Activated CD4-positive, alpha-beta T cell treated with anti-CD3 and anti-CD28 coated beads, Interleukin-2, amount 50 U/mL, for 1 hour (primary cell): ENCODE measurements at places on chromosomes 1 and 21.

DNA sequence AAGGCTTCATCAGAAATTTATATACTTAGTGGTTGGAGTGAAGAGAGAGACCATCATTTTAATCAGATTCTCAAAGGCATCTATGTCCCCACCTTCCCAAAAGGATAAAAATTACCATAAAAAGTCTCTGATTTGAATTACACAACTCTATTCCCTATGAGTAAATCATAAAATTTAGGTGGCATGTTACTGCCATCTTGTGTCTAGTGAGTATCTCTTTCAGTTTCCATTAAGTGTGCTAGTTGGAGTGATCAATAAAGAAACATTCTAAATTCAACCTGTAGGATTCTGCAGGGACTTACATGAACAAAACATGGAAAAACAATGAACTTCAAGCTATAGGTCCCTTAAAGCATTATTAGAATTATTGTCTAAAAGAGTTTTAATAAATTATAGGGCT, 655.4 kb downstream of the LTN1 start:
- DNase-seq: no peak

- no peak for DNase-seq
Measured at GRCh38 chr1:177088966-177089365, 75.5 kb downstream of the ASTN1 start.

DNA sequence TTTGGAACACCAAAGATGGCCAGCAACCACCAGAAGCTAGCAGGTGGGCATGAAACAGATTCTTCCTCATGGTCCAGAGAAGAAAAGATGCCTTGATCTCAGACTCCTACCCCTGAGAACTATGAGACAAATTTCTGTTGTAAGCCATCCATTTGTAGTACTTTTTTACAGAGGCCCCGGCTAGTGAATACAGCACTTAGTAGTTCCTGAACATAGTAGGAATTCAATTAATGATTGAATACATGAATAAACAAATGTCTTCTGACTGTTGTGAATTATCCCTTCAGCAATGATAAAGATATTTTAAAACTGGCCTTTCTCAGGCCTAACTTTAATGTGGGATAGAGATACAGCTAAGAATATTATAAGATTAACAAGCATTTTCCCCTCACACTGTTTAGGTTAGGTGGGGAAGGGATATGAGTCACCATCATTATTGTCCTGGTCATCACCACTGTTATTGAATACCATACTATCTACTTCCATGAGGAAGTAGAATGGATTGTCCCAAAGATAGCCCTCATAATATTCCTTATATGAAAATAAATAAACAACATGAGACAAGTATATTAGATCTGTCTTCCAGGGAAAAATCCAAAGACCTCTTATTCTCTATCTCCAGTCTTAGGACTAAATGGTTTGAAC, 51.4 kb downstream of the ADCY10 start:
- DNase-seq: no peak

DNA sequence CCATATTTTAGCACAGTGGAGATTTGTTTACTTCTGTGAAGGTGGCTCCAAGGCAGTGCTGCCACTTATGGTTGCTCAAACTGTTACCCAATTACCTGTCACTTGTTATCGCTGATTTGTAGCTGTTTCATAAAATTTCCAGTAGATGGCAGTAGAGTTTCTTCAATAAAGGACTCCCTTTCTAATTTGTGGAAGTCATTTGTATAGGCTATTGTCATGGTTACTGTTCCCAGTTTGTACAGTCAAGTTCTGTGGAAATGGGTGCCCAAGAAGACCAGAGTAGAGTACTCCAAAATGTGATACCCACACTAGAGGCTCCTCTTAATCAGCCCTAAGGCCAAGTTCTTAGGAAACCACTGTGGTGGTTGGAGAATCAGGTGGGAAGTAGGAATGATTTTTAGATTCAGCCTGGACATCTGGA, 186.1 kb downstream of the CLEC20A start:
- no peak for DNase-seq

DNA sequence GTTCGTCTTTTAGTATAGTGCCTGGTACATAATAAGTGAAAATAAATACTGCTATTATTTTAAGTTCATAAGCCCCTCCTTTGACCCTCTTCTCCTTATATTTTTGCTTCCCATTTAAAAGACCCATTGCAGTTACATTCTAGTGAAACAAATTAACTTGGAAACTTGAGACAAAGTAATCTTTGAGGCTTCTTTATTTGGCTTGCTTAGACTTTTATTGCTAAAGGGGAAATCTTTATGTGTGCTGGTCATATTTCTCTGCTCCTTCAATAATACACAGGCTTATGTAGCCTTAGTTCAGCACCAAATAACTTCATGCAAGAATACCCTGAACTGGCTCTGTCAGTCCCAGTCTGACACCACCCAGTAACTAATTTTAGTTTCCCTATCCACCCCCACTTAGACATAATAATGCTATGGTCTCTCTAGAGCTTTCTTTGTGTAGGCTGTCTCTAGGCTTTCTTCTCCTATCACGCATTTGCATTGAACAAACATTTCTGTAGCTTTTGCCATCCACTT, 257.8 kb downstream of the OMA1 start:
- no peak for DNase-seq

DNA sequence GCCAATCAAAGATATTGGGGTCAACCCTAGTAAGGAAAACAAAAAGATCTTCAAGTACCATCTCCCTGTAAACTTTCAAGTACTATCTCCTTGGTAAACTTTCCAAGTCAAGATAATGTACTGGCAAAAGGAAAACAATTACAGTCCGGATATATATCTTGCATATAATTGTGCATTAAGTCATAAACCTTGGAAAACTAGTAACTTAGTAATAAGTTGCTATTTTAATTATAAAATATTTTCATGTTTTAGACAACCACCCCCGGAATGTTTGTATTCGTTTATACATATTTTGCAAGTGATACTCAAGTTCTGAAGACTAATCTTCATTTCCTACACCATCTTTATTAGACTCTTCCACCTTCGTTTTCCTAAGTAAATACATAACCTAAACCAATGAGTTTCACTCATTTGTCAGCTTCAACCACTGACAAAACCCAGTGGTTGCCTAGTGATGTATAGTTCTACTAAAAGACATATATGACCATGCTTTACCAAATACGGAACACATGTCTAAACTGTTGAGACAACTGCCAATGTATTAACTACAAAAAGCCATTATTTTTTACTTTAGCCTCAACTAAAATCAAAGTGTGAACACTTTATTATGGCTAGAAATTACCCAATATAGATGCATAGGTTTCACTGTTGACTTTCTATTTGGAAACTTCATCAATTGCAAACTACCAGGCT, 1.7 kb downstream of the AKT3 start:
- no peak for DNase-seq

DNA sequence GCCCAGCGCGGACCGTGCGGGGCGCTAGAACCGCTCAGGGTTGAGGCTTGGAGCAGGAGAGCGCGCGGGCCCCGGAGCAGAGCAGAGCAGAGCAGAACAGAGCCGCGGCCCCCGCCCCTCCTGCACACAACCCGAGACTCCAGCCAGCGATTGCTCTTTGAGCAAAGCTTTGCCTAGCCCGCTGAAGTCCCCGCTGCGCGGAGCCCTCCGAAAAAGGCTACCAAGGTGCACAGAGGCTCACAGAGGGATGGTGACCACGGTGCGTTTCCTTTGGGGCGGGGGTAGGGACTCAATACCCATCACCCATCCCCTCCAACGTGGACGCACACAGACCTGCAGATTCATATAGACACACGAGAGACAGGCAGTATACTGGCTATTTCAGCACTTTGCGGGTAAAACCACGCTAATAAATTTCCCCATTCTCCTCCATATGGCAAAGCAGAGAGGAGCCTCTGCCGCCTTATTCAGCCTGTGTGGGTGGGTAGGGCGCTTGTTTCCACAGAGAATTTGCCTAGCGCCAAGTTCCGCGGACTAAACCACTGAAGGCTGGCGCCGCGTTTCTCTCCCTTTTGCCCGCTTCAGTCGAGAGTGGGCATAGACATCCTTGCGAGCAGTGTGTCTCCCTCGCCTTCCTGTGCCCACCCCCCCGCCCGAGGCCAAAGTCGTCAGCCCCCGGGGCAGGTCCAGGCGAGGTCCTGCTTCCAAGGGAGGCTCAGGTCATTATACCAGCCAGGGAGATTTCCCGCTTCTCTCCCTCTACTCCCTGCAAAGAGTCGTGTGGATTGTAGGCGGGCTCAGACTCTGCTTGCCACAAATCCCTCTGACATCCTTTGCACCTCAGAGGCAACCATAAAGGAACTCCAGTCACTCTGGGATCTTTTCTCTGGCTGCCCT, 8.5 kb downstream of the HLX start:
- DNase-seq: no peak

DNA sequence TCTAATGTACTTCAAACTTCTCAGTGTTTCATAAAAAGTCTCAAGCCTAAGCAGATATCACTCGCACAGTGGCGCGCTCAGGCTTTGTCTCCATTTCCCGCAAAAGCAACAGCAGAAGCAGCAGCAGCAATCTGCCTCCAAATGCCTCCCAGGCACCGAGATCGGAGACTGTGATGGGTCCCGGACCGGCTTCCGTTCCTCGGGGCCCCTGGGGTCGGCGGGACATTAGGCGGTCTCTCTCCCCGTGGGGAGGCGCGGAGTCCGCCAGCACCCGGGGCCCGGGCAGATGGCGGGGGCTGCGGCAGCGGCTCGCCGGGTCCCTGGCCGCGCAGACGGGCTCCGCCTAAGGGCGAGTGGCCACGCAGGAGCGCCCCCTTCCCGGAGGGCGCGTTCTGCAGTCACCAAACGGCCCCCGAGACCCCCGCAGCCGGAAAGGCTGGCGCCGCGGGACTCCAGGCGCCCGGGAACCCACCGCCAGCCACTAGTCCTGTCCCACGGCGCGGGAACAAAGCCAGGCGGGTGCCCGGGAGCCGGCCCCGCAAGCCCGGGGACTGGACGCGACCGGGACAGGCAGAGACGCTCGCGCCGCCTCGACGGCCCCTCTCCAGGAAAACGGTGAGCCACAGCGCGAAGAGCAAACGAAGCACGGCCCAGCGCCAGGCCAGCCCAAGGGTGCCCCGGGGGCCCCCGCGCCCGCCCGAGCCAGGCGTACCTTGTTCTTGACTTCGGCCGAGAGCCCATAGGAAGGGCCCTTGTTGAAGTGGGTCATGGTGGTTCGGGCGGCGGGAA, 590 bp downstream of the CNN3 start:
- DNase-seq: peak; percentile 5

DNA sequence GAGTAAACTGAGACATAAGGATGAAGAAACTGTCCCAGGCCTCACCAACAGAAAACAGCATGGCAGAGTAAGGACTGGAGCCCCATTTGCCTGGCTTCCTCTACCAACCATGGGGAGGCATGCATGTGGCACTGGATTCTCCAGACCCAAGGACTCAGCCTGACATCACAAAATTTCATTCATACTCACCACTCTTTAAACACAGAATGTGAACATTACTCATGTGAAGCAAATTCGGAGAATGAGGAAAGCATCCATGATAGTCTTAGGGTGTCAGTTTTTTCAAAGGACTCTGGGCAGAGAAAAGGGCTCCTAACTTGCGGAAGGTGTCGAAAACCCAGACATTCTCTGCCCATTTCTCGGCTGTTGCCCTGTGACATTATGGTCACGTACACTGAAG, 83.9 kb downstream of the PCNX2 start:
- DNase-seq: no peak

GRCh38 chr21:44548381-44548780, 2.9 kb downstream of the KRTAP10-2 start:
- DNase-seq: no peak

DNA sequence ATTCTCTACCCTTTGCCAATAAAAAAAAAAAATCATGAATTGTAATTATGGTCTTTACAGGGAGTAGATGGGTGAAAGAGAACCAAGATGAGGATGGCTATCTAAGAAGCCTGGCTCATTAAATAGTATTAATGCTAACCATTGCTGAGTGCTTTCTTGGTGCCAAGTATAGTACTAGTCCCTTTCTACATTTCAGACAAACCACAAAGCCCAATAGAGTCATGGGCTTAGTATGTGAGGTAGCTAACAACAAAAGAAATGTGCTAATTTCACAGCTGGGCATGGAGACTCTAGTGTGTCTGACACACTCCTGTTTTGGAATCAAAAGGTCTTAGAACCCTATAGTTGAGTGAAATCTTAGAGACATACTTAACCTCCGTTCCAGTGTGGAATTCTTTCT, 84.5 kb upstream of the ESRRG start:
- DNase-seq: no peak

DNA sequence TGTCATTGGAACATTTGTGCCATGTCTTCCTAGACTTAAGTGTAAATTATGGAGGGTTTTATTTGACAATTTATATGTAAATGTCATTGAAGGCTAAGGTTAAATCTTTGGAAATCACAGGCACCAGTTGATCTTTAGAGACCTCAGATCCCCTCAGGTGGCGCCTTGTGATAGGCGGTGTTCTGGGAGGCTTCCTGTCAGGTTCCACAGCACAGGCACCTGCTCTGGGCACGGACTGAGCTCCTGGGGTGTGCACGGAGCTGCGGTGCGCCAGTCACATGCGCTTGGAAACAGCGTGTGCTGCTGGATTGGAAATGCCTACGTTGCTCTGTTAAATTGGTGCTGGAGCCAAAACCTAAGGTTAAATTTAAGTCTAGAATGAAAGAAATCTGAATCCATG, 12.1 kb downstream of the CD46 start:
- no peak for DNase-seq

DNA sequence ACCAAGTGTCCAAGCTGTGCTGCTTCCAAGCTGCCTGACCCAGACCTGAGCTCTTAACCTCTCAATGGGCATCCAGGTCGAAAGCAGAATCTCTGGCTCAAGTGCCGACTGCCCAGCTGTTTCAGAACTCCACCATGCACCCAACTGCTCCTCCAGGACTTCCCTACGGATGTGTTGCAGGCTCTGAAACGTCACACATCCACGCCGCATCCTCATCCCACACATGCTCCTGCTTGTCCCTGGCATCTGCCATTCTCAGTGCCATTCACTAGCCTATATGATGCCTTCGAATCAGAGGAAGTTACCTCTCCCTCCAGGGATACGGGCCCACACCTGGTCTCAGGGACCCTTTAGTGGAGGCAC, 11.2 kb downstream of the PDZK1IP1 start:
- DNase-seq: no peak

DNA sequence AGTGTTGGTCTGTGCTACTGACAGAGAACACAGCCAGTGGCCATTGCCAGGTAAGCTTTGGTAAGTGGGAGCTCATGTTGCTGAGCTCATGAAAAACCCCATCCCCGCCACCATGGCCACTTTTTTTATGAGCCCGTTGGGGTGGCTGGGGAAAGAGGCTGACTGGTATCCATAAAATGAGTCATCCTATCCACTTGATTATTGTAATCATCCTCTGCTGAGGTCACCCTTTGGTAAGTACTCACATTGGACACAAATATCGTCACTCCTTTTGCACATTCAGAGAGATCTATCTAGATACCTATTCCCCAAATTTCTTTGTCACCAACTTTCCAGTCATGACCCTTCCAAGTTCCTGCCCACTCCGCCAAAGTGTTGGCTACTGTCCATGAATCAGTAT, 22.0 kb downstream of the SLAMF7 start:
- DNase-seq: no peak

GRCh38 chr1:111199881-111200801, at the start of gene DENND2D:
TSS of gene DENND2D (minus strand) at chr1:111200646. CDS start at chr1:111200459, 187 bp downstream.
- peak; percentile 61 for DNase-seq

- DNase-seq: no peak
Measured at GRCh38 chr1:61162520-61163258, 80.3 kb downstream of the NFIA start.

GRCh38 chr1:40530735-40531380, 579 bp upstream of the ZNF684 start:
- DNase-seq: no peak
